ENCODE measurements at places on chromosomes 16 and 17.

GRCh38 chr17:78706271-78706915 lies 75.7 kb downstream of the CYTH1 start:
- DNase-seq, result no peak

GRCh38 chr17:74150428-74151025 lies 53.0 kb upstream of the RPL38 start:
- no peak for DNase-seq

DNA sequence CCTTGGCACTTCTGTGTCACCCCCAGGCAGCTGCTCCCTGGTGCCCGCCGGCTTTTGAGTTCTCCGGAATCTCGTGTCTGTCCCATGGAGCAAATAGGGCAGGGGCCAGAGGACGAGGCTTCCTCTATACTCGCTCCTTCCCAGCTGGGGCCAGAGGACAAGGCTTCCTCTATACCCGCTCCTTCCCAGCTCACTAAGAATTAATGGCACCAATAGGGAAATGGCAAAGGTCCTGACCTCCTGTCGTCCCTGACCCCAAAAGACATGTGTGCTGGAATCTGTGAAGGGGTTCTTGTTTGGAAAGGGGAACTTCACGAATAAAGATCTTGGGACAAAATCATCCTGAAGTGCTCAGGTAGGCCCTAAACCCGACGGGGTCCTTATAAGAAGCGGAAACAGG lies 7.6 kb downstream of the SGSH start:
- DNase-seq, result no peak

DNA sequence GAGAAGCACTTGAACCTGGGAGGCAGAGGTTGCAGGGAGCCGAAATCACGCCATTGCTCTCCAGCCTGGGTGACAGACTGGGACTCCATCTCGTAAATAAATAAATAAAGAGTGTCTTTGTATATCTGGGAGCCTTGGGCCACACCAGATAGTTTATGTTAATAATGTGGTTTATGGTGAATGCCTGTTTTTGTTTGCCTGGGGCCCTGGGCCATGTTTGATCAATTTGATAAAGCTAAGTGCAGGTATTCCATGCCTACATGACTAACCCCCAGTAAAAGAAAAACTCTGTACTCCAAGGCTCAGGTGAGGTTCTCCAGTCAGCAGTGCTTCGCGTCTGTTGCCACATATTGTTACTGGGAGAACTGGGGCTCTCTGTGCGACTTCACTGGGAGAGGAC lies 15.1 kb downstream of the SCIMP start:
- DNase-seq, result no peak

GRCh38 chr16:4544473-4544872 lies 5.9 kb upstream of the CDIP1 start:
- no peak for DNase-seq

DNA sequence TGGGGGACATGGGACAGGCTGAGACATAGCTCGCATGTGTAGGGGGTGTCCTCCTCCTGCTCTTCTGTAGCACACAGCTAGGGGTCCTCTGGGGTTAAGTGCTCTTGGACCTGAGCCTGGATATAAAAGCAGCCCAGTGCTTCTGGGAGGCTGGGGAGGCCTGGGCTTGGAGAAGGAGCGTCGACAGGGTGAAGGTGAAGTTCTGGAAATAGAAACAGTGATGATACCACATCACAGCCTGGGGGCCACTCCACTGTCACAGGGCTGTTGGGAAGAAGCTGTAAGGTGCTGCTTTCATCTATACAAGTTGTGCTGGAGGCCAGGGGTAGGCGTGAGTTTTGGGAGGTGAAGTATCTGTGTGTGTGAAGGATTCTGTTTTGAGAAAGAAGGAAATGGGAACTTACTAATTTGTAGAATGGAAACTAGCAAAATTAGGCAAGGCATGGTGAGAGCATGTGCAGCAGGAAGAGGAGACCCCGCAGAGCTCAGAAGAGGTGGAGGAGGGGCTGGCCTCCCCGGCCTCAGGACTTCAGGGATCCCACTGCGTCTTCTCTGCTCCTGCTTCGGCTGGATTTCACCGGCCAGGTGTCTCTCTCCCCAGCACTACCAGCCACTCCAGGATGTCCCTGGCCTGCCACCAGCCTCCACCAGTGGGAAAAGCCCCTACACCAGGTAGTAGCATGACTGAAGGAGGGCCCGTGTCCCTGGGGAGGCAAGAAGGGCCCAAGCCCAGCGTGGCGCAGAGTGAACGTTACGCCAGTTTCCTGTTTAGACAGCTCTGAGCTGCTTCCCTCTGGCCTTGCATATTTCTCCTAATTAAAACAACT lies 19.4 kb downstream of the PLCG2 start:
- peak; percentile 16 for DNase-seq

DNA sequence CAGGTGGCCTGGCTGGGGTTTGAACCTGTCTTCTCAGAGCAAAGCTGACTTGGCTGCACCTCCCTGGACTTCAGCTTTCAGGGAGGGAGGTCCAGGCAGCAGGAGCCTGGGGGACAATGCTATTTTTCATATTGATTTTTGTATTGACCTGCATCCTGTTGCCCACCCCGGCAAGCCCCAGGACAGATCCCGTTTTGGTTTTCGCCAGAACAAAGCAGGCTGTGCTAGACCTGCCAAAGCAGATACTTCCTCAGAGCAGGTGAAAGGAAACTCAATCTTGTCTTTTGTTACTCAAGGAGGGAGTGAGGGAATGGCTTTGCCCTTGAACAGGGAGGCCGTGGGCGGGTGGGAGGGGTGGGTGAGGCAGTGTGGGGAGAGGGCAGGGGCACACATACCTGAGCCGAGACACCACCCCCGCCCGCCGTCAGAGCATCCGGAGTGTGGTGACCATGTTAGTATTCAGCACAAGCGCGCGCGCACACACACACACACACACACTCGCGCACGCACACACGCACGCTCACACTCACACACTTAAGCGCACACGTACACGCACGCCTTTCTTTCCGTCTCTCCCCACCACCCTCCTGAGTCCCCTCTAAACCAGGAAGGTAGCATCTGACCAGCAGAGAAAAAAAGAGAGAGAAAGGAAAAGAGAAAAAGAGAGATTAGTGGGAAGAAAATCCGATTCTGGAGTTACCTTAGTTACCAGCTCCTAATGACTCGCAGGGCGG lies 59.5 kb downstream of the RAI1 start:
- no peak for DNase-seq

GRCh38 chr16:592518-593306 lies 2.8 kb downstream of the RAB40C start:
- DNase-seq, result no peak

- DNase-seq, result no peak
These were observed 146.0 kb upstream of the RCVRN start for GRCh38 chr17:10051112-10051511.
